ENCODE measurements at places on chromosomes 3 and 15. TPM values are rescaled to one million over a fixed set of nuclear protein-coding genes. Genes with fewer than 3 reads are reported as not detected.

GMNC gene
- total RNA-seq, result 0.14 TPM

VGLL3 gene
- total RNA-seq, result 27.6 TPM

CCDC66 gene
- 23.6 TPM for total RNA-seq

SCG5 gene
- 16.5 TPM for total RNA-seq

KLHL18 gene
- 26.2 TPM for total RNA-seq

PARP15 gene
- total RNA-seq, result 0.22 TPM

MAP1A gene
- total RNA-seq, result 39.2 TPM

OR5K3 gene
- total RNA-seq, result not detected

VEPH1 gene
- 131 TPM for total RNA-seq

GOLGA6B gene
- not detected for total RNA-seq

DCUN1D1 gene
- total RNA-seq, result 33.5 TPM

GPR27 gene
- not detected for total RNA-seq

XIRP1 gene
- 0.14 TPM for total RNA-seq

CCDC39 gene
- total RNA-seq, result not detected

WDR93 gene
- total RNA-seq, result not detected

SLC38A3 gene
- not detected for total RNA-seq

CCDC54 gene
- not detected for total RNA-seq

RCCD1 gene
- 5.9 TPM for total RNA-seq

FGD5 gene
- total RNA-seq, result 0.22 TPM

HYAL1 gene
- 1.1 TPM for total RNA-seq

LRRC34 gene
- total RNA-seq, result 6.6 TPM

DUOXA1 gene
- total RNA-seq, result not detected

XCR1 gene
- total RNA-seq, result not detected

EXD1 gene
- total RNA-seq, result not detected

PPM1M gene
- total RNA-seq, result 19.5 TPM

FBXO40 gene
- not detected for total RNA-seq

ARID3B gene
- total RNA-seq, result 4.4 TPM

C3orf70 gene
- 0.22 TPM for total RNA-seq

PLSCR2 gene
- total RNA-seq, result not detected

MUC4 gene
- total RNA-seq, result not detected

CPNE4 gene
- total RNA-seq, result not detected

TRIM69 gene
- total RNA-seq, result 7.9 TPM

SLC6A20 gene
- 0.14 TPM for total RNA-seq

MPI gene
- 88.6 TPM for total RNA-seq

ADGRG7 gene
- not detected for total RNA-seq

GOLGA8R gene
- total RNA-seq, result 0.66 TPM

CHRFAM7A gene
- not detected for total RNA-seq

SPATA12 gene
- total RNA-seq, result not detected

TUSC7 gene
- not detected for total RNA-seq

THAP10 gene
- 1.8 TPM for total RNA-seq

FRMD4B gene
- total RNA-seq, result 0.66 TPM

TTC21A gene
- 2.7 TPM for total RNA-seq

ATP13A5 gene
- not detected for total RNA-seq

MYLK gene
- 233 TPM for total RNA-seq

CHRM5 gene
- under 0.01 TPM for total RNA-seq

CLEC3B gene
- total RNA-seq, result not detected

AADACL2 gene
- total RNA-seq, result not detected

ERC2 gene
- not detected for total RNA-seq

GDPGP1 gene
- 6.3 TPM for total RNA-seq

SH3BP5 gene
- 14.2 TPM for total RNA-seq

CASR gene
- total RNA-seq, result not detected

SIDT1 gene
- total RNA-seq, result not detected

C3orf22 gene
- total RNA-seq, result not detected

NR2E3 gene
- 0.57 TPM for total RNA-seq

TRMT10C gene
- total RNA-seq, result 27.6 TPM

MED12L gene
- total RNA-seq, result 0.43 TPM

ARPC4 gene
- total RNA-seq, result 327 TPM

UBE2E1 gene
- 75.9 TPM for total RNA-seq
